ENCODE measurements at places on chromosomes 12 and 14.
A peak's percentile ranks its signal among the peaks of the same experiment; 100 is the strongest.

- DNase-seq = peak; percentile 99
Observed at GRCh38 chr12:76588881-76589565, 29.5 kb upstream of the OSBPL8 start.

- no peak for DNase-seq
Observed at GRCh38 chr14:23181946-23182345, 1.5 kb downstream of the SLC7A8 start.

GRCh38 chr12:108277613-108278012, 61.5 kb downstream of the CMKLR1 start:
- no peak for DNase-seq

DNA sequence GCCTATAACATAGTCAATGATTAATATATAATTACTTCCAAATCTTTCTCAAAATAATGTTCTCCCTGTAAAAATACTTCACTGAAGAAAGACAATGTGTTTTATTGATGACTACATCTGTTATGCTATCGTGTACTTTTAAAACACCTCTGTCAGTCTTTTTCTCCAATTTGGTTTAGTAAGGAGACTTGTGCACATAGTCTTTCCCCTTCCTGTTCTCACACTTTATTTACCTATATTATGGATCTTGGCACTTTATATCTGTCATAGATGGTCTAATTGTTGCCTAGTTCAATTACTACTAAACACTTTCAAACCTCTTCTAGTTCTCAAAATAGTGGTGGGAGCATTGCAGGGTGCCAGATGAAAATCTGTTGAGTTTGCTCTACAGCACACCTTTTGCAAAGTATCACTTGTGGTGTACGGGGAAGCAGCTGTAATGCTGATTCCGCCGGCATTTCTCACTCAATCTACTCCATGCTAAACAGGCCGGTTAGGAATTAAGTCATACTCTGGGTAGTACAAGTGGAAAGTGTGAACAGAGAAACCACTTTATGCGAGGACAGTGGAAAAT, 1.1 kb upstream of the INSM2 start:
- DNase-seq = no peak

- no peak for DNase-seq
Observed at GRCh38 chr14:100606687-100607610, 19.7 kb upstream of the BEGAIN start.

DNA sequence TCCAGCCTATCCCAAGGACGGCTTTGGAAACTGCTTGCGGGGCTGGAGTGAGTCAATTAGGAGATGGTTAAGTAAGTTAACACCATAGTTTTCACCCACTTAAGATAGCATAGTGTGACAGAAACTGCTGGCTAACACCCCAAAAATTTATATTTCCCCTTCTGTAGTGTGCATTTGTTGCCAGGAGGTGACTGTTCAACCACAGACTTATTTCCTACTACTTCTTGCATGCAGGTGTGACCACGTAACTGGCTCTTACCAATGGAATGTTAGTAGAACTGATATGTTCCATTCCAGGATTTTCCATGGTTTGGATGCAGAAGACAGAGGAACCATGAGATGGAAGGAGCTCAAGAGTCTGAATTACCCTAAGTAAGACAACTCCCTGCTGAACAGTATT, 52.9 kb upstream of the SLC35F4 start:
- no peak for DNase-seq

GRCh38 chr12:43123461-43123860, 428.5 kb downstream of the ADAMTS20 start:
- DNase-seq = no peak

DNA sequence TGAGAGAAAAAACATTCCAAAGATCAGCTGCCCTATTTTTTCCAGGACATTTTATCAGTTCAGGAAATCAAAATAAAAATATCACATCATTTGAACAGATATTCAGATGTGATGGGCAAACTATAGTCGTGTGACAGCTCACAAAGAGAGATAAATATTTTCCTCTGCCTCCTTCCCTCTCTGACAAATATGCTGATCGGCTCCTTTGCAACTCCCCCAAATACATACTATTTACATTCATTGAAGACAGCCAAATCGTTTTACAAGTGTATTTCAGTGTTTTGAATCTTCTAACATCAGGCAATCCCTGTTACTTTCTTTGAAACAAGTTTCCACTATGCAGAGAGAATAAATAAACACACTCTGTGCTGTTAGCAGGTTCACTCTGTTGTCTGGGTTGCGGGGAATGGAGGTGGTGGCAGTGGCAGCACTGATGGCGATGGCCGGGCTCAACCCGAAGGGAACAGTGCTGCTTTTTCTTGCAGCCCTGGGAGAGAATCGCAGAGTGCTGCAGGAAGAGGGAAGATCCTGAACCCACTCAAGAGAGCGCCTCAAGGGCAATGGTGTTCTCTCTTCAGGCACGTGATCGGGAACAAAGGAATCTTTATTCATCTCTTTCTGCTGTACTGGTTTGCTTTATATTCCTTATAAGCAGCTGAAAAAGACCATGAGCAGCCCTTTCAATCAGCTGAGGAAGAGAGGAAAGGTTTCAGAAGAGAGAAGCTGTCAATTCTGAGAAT, 142.5 kb downstream of the PHLDA1 start:
- DNase-seq = no peak

DNA sequence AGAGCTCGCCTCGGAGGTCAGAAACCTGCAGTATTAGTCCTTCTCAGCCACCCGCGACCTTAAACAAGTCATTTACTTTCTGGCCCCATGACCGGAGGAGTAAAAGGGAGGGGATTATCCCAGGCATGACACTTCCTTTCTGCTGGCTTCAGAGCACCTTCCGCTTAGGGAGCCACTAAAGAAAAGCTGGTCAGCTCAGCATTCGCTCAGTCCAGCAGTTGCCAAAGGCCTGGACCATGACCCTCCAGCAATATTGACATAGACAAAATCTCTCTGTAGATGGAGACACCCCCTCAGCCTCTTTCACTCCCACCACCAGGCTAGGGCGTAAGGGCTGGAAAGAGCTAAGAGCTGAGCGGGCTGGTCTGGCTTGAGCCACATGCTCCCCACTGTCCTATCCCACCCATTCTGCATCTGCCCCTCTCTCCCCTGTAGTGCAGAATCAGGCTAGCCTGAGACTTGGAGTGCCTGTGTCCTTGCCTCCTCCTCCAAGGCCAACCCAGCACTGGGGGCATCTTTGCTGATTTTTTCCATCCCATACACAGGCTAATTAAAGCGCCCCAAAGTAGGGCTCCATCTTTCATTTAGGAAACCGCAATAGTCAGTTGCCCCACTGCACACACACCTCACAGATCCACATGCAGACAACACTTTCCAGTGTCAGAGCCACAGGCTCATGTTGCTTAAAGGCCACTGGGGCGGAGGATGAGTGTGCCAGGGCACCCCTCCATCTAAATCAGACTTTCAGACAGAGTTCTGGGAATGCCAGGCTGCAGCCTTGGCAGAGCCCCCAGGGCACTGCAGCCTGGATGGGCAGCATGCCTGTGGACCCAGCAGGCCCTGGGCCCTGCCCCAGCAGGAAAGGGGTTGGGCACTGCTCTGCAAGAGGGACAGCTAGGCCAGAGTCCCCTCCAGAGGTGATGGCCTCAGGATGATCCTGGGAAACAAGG, 4.0 kb upstream of the CPNE6 start:
- no peak for DNase-seq
